ENCODE measurements at places on chromosomes 5 and 9. TPM values are rescaled to one million over a fixed set of nuclear protein-coding genes. Genes with fewer than 3 reads are reported as not detected.

The ZDHHC11B gene
- total RNA-seq: 8.0 TPM

DNA sequence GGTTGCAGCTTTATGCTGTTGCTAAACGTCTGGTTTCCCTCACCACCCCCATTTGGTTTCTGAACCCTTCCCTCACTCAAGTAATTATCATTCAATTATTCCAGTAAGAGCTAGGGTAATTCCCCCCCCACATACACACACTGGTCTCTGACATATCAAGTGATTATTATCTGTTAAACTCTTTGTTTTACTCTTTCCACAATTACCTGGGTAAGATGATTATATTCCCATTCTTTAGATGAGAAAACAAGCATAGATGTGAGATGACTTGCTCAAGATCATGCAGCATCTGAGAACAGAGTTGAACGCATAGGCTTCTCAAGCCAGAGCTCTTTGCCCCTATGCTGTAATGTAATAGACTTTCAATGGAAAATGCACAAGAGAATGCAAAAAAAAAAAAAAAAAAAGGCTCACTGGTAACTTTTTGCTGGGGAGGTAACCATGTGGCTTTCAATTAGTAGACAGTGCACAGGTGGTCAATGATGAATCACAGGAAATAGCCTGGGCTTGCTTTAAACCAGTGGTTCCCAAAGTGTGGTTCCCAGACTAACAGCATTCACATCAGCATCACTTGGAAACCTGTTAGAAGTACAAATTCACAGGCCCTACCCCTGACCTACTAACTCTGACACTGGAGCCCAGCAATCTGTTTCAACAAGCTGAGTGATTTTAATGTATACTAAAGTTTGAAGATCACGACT lies 87.6 kb downstream of the PIK3R1 start:
- no peaks in the 10 kb centered on the region for H3K27me3 ChIP-seq
- H3K4me3 ChIP-seq: no peak overlapping the region
- no peak overlapping the region for H3K27ac ChIP-seq
- H3K36me3 ChIP-seq: peaks cover 29% of the 10 kb centered on the region
- H3K4me1 ChIP-seq: peaks cover 4% of the 10 kb centered on the region

The PAM gene
- total RNA-seq: 227 TPM

DNA sequence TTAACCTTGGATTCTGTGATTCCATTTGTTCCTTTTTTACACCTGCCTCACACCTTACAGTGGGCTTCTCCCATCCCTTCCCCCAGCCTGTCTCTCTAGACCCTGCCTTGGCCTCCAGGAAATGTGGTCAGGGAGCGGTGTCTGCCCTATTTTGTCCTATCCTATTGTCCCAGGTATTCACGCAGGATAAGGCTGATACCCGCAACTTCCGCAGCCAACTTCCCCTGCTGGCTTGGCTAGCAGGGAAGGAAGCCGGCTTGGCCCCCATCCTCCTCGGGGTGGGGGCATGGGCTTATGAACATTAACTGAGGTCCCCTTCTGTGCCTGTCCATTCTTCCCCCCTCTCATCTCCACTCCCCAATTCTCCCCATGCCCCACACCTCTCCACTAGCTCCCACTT lies 3.5 kb downstream of the CSF1R start:
- H3K36me3 ChIP-seq: no peaks in the 10 kb centered on the region
- DNase-seq: peak; percentile 63
- H3K4me3 ChIP-seq: peak overlapping the region; percentile 14

DNA sequence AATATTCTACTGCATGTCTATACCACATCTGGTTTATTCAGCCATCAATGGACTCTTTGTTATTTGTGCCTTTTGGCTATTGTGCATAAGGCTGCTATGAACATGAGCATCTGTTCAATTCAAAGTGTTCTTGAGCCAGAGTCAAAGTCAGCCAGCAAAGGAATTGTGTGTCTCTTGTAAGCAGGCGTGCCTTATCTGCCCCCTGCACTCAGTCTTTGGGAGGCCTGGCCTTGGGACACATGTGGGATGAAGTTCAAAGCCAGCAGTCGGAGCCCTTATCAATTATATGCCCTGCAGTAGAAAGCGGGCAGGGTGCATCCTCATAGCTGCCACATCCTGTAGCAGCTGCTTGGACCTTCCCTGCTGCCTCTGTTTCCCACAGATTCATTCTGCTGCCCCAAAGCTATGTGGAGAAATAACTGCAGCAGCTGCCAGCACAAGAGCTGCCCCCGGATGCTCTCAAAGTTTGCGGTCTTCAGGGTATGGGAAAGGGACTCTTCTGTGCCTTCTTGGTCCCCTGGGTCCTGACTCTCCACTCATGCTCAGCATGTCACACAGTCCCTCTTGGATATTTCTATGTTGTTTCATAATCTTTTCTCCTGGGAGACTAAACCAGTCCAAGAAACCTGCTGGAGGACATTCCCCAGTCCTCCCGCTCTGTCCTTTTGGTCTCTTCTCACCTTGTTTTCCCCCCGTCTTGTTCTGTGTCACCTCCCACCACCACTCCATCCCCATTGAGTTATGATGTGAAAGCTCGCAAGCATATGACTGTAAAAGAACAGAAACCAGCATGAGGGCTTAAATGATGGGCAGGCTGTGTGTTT lies 35.9 kb downstream of the STOM start:
- H3K4me1 ChIP-seq: no peaks in the 10 kb centered on the region
- no peak for DNase-seq
- H3K27ac ChIP-seq: no peak overlapping the region
- no peaks in the 10 kb centered on the region for H3K27me3 ChIP-seq
- H3K36me3 ChIP-seq: peaks cover 80% of the 10 kb centered on the region

The NR6A1 gene
- total RNA-seq: 4.0 TPM

- no peaks in the 10 kb centered on the region for H3K27me3 ChIP-seq
- H3K4me3 ChIP-seq: no peak overlapping the region
- no peak for DNase-seq
- no peak overlapping the region for H3K27ac ChIP-seq
- no peaks in the 10 kb centered on the region for H3K36me3 ChIP-seq
Measured at GRCh38 chr9:72043576-72043975, 16.8 kb downstream of the C9orf57 start.

The SMIM32 gene
- not detected for total RNA-seq

The MARCOL gene
- not detected for total RNA-seq

GRCh38 chr9:93210324-93210973 lies 26.5 kb downstream of the WNK2 start:
- no peaks in the 10 kb centered on the region for H3K27me3 ChIP-seq
- no peak overlapping the region for H3K27ac ChIP-seq
- no peaks in the 10 kb centered on the region for H3K4me1 ChIP-seq
- H3K4me3 ChIP-seq: no peak overlapping the region

DNA sequence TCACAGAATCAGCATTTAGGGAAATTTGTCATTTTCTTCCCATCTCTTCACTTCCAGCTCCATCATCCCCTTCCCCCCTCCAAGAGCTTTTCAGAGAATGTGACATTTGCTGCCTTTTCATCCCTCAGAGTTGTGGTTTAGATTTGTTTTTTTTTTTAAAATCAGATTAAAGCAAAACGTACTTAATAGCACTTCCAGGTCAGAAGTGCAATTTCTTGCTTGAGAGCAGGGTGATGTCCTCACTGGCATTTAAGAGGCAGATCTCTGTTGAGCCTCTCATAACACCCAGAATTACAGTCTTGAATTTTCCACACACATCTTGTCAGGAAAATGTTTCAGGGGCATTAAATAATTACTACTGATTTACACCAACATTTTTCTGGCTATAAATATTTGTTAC lies 236.8 kb upstream of the VLDLR start:
- H3K27ac ChIP-seq: no peak overlapping the region
- DNase-seq: no peak
- no peaks in the 10 kb centered on the region for H3K36me3 ChIP-seq
- H3K27me3 ChIP-seq: no peaks in the 10 kb centered on the region
- H3K4me3 ChIP-seq: no peak overlapping the region

DNA sequence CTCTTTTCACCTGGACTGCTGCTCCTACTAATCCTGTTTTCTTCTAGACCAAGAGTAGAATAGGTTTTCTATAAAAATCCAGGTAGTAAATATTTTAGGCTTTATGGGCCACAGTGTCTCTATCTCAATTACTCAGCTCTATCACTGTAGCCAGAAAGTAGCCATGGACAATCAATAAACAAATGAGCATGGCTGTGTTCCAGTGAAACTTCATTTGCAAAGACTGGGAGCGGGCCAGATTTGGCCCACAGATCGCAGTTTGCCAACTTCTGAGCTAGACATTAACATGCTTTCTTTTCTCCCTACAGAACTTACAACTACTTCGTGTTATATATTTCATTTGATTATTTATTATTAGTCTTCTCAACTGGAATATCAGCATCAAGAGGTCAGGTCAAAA lies 30.2 kb downstream of the BRINP1 start:
- H3K4me1 ChIP-seq: no peaks in the 10 kb centered on the region
- H3K27ac ChIP-seq: no peak overlapping the region
- H3K36me3 ChIP-seq: no peaks in the 10 kb centered on the region
- no peak overlapping the region for H3K4me3 ChIP-seq
- H3K27me3 ChIP-seq: no peaks in the 10 kb centered on the region

The MARCHF3 gene
- total RNA-seq: 11.1 TPM

DNA sequence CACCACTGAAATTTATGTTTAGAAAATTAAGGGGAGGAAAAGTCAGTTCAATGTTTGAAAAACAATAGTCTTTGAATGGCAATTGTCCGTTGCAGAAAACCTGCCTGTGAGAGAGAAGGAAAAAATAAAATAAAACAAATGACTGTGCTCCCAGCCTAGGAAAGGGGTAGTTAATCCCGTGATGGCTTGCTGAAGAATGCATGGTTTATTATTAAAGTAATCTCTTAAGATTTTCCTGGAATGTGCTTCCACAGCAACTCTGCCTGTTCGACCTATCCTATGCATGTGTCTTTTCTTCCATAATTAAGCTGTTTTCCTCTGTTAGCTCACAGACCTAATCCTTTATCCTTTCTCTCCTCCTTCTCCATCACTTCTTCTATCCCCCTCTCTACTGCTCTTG lies 2.4 kb upstream of the DAB2 start:
- no peaks in the 10 kb centered on the region for H3K36me3 ChIP-seq
- DNase-seq: no peak
- peak overlapping the region; percentile 32 for H3K27ac ChIP-seq

Measured in upper lobe of right lung (tissue), 1 donor.